Choroid plexus epithelial cell (primary cell): ENCODE measurements at places on chromosomes 6 and 20.

DNA sequence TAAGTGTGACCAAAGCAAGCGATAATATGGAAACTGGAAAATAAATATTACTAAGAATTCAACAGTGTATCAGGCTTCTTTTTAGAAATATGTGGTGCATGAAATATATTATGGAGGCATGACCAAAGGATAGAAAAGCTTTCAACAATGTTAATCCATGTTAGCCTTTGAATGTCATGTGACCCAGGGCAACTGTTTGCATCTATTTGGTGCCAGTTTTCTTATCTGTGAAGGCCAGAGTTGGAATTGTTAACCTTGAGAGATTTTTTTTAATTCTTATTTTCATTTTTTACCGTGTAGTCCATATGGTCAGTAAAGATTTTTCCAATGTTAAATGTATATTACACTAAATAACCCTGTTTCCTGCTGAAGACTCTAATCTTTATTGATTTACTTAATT is 411.1 kb downstream of the BCKDHB start:
- no peak for DNase-seq

DNA sequence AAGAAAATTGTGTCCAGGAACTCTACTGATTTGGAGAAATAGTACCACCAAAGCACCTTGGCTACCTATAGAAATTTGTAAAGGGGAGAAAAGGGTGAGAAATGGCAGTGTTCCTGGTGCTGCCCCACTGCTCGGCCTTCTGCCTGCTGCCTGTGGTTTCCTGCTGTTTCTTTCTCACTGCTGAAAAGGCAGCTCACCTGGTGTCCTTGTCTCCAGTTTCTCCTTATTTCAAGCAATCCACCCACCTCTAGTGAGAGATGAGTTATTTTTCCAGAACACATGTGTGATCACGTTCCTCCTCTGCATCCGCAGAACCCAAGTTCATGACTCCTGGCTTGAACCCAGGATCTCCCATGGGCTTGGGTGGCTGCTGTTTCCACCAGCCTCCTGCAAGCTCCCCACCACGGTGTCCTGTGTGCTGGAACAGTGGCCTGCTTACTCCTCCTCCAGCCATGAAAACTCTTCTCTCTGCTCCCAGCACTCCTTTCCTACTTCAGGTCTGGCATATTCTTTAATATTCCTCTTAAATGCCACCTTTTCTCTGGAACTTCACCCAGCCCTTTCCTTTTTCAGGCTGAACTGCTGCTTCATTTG is 48.9 kb downstream of the ELOVL2 start:
- DNase-seq: no peak

GRCh38 chr6:150691463-150691862 is 91.8 kb downstream of the PLEKHG1 start:
- no peak for DNase-seq

- DNase-seq: no peak
These were observed 170.5 kb upstream of the TSHZ2 start for GRCh38 chr20:52801628-52802006.

DNA sequence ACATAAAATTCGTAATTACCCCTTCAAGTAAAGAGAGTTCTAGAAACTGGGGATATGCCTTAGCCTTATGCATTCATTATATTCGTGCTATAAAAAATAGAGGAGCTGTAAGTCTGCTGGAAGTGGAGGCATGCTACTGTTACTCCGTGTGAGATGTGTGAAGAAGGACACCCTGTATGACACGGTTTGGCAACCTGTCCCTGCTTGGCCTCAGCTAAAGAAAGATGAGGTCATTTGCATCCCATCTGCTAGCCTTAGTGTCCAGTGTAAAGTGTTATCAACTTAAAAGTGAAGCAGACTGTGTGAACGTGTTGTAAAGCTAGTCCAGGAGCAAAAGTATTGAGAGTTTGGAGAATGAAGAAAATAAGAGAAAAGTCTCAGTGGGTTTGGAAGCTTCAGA is 135.1 kb upstream of the RAB32 start:
- no peak for DNase-seq

GRCh38 chr6:23957017-23957416 is 169.0 kb upstream of the NRSN1 start:
- DNase-seq: no peak
